ENCODE measurements at places on chromosomes 7 and 10.

- no peak for DNase-seq
Measured at GRCh38 chr10:7304110-7304509, 106.7 kb downstream of the SFMBT2 start.

DNA sequence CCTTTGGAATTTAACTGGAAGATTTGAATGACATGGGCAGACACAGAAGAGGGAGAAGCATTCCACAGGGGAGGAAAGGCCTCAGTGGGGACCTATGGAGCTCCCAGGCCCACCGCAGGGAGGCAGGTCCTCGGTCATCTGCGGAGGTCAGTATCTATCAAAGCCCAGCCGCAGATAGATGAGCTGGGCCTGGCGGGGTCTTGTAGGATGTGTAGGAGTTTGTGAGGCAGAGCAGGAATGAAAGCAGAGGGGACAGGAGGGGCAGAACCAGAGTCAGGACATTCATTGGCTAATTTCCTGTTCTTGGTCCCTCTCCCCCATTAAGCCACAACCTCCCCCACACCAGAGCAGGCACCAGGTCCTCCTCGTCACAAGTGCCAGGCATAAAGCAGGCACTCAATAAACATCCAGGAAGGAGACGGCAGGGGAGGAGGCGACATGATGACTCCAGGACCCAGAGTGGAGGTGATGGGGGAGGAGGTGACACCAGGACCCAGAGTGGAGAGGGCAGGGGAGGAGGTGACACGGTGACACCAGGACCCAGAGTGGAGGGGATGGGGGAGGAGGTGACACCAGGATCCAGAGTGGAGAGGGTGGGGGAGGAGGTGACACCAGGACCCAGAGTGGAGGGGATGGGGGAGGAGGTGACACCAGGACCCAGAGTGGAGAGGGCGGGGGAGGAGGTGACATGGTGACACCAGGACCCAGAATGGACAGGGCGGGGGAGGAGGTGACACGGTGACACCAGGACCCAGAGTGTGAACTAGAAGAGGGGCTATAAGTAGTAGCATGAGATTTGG, 83.7 kb upstream of the PDGFA start:
- no peak for DNase-seq

GRCh38 chr10:128461991-128462390, 335.8 kb upstream of the MKI67 start:
- DNase-seq: no peak

DNA sequence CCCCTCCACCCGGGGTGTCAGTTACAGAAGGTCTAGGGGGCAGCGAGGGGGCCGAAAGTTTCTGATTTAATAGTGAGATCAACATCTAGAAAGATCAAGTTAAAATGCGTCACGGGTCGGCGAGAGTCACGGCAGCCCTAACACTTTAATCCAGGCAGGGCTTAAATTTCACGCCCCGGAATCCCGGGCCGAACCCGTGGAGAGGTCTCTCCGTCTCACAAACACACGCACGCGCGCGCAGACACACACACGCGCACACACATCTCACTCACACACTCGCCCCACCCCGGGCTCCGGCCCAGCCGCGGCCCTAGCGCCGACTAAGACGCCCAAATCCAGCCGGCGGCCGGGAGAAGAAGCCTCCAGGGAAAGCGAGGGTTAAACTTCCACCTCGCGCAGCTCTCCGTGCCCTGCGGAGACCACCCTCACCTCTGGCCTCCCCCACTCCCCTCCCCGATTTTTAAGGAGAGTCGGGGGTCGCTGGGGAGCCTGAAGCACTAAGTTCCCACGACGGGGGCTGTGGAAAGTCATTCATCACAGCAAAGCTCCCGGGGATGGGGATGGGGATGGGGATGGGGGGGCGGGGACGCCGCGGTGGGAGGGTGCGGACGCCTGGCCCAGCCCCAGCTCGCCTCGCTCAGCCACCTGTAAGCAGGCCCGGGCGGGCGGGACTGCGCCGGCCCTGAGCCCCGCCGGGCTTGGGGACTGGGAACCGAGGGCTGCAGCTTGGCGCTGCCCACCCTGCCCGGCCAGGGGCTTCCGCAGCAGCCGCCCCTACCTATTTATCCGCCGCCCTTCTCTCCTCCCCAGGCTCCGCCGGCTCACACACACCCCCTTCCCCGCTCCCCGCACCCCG, 1.6 kb downstream of the PDGFA start:
- DNase-seq: no peak

- no peak for DNase-seq
Measured at GRCh38 chr10:46544989-46545791, 11.3 kb downstream of the GPRIN2 start.

DNA sequence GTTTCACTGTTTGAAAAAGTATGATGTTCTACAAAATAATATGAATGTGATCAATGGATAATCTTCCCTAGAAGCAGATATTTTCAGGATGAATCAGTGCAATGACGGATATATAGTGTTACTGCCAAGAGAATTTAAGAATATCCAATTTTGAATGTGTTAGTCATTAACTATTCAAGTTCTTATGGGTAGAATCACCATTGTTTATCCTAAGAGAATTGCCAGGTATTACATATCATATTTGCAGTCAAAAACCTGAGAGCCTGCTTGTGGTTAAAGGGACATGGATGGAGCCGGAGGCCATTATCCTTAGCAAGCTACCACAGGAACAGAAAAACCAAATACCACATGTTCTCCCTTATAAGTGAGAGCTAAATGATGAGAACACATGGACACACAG, 26.9 kb downstream of the AHR start:
- no peak for DNase-seq

- no peak for DNase-seq
Measured at GRCh38 chr10:38147686-38148085, 53.5 kb downstream of the ZNF37A start.

GRCh38 chr10:82564353-82565196, 689.6 kb downstream of the NRG3 start:
- no peak for DNase-seq

DNA sequence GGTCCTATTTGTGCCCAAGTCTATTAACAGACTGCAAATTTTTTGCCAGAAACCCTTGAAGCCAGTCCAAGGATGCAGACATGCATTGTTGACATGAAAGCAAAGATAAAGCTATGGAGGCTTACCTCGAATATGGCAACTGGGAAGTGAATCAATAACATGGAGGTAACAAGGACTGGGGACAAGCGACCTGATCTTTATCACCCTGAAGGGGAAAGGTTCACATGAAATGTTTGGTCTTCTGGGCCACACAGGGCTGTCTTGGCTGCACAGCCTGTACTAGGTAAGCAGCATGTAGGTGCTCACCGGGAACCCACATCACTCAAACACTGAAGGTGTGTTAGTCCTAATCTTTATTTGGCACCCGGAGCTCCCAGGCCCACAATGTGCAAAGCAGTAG, 17.9 kb downstream of the ERCC6 start:
- no peak for DNase-seq

DNA sequence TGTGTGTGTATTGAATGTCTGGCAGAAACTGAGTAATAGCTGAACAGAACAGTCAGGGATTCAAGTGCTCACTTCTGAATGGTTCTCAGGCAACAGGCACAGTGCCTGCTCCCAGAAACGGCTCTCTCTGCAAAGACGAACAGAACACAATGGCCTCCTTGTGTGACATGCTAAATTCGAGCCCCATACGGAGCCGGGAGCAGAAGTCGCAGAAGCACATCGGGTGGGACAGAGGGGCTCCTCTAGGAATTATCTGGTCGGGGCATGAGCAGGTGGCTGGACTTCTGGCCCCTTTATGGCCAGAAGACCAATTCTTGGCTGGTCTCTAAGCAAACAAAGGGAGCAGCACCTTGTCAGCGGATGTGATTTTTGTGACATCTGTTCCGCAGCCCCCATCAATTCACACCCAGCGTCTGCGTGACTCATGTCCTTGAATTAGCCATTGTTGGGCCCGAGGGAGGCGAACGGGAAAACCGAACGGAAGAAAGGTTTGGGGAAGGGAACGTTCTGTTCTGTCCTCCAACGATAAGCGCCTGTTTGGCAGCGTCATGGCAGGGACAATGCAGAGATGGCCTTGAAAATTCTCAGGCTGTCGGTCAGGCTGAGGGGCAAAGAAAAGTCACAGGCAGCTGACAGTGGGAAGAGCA, 47.3 kb upstream of the NPTX2 start:
- DNase-seq: no peak

DNA sequence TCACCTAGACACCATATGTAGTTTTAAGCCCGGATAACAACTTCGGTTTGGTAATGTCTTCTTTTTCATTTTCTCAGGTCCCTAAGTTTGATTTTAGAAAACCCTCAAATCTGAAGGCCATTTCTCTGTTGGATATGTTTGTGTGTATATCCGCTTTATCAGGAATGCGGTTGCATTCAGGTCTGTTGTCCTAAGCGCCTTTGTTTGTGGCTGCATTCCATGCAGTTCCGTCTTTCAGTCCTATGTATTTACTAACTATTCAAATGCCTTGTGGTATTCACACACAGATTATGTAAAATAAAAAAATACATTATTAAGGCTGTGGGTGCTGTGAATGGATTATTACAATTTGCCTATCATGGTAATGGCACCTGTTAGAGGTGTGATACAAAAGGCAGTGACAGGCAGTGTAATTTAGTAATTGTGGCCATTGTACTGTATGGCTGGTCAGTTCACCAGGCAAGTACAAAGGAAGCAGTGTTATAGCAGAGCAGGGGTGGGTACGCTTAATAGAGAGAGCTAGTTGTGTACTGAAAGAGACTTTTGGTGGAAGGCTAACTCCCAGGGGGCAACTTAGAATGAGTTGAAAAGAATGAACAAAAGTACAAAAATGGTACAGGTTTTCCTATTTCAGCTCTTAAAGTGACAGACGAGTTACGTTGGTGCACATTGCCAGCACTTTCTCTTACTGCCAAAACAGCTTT, 136.4 kb downstream of the VTI1A start:
- DNase-seq: no peak

DNA sequence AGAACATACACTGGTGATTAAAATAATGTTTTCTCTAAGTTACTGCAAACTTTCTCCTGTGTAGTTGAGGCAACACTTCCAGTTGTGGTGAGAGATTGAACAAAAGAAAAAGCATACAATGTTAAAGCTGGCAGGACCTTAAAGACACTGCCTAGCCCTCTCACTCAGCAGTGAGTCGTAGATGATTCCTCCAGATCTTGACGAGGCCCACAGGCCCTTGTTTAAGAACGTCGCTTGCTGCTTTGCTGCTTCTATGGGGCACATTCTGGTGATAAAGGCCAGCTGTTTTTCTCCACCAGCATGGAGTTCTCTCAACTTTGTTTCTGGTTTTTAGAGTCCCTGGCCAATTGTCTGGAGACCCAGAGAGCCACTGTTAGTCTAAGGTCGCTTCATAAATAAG, 2.8 kb upstream of the DENND11 start:
- DNase-seq: no peak

DNA sequence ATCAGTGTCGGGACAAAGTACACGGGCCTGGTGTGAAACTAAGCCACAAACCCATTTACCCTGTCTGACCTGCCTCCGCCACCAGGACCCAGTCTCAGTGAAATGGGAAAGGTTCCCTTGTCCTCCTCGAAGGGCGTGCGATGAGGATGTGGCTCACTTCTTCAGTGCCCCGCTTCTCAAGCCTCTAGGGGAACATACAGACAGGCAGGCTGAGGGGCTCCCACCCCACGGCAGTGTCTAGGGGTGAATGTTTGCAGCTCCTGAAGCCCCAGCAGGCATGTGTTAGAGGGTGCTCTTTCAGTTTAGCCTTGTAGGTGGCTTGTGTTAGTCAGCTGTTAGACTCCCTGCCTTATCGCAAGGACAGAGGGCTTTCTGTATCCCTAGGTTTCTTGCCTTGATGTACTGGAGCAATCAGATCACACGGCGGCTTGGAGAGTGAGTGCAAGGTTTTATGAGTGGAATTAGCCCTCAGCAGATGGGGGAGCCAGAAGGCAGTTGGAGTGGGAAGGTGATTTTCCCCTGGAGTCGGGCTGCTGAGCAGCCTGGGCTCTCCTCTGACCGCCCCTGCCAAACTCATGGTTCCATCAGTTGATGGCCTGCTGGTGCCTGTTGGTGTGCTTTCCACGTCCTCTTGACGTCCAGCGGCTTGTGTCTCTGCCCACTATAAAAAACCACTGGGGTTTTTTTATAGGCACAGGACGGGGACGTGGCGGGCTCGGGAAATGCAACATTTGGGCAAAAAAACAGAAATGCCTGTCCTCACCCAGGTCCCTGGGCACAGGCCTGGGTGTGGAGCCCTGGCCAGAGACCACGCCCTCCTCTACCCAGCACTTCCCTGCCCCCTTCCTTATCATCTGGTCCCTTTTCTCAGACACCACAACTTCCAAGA, 759 bp downstream of the NUDT1 start:
- DNase-seq: no peak

GRCh38 chr7:100687751-100688300, 6.2 kb downstream of the GIGYF1 start:
- no peak for DNase-seq

DNA sequence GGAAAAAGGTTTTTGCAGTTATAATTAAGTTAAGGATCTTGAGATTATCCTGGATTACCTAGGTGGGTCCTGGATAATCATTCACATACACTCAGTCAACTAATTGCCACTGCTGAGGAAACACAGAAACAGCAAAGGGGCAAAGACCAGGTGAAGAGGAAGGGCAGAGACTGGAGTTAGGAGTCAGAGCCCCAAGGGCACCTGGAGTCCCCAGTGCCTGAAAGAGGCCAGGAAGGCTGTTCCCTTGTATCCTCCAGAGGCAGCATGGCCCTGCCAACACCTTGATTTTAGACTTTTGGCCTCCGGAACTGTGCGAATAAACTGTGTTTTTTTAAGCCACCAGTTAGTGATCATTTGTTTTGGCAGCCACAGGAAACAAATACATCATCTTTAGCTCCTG, 24.6 kb downstream of the PRR15 start:
- no peak for DNase-seq

DNA sequence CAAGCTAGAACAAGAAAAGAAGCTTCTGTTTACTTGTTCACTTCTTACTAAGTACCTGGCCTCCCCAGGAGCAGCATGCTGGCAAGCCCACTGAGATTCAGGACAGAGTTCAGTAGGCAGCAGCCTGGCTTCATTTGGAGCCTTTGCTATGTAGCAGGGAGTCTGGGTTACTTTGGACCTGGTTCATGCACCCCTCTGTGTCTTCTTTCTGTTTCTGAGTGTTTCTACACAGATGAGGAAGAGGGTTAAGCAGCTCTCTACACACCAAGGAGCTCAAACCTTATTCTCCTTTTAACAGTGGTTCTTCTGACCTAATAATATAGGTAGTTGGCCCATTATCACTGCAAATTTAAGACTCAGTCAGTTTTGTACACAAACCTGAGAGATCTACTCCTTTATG, 152.9 kb downstream of the ARID5B start:
- DNase-seq: no peak

GRCh38 chr7:131649003-131649541, 92.6 kb upstream of the PODXL start:
- no peak for DNase-seq

DNA sequence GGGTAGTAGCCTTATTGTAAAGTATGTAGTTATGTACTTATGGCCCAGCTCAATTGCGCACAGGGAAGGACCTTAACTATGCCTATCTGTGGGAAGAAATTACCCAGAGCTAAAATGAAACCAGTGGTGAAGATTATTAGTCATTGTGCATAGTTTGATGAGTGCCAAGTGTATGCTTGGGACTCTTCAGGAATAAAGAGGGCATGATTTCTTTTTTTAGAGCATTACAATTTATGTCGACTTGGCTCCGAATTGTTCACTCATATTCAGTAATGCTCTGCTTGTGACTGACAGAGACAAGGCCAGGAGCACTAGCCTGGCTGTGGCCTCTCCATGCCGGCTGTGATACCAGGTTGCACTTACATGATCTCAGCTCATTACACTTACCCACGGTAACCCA, 269.5 kb downstream of the TRIL start:
- DNase-seq: peak; percentile 58

Measured in GM04503 (cell line).